ENCODE measurements at places on chromosomes 3 and 15.

GRCh38 chr15:100050877-100051786, 290.6 kb downstream of the ADAMTS17 start:
- no peak for DNase-seq

GRCh38 chr15:57611938-57612337, 20.2 kb downstream of the MYZAP start:
- DNase-seq: no peak

DNA sequence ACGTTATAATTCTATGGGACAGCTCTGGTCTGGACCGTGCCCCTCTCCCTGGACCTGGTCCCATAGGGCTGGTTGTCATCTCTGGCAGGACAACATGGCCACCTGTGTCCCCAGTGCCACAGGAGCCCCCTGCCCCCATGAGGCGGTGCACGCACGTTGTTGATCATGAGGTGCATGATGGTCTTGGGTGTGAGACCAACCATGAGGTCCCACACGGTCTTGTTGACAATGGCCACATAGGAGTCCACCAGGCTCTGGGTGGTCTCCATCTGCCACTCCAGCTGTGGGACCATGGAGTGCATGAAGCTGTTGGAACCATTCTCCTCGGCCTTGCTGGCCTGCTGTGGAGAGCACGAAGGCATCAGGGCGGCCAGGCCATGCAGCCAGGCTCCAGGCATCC, 19.7 kb downstream of the GOLGA6D start:
- no peak for DNase-seq

- DNase-seq: no peak
Observed at GRCh38 chr3:164477403-164477802, 600.9 kb downstream of the SI start.

DNA sequence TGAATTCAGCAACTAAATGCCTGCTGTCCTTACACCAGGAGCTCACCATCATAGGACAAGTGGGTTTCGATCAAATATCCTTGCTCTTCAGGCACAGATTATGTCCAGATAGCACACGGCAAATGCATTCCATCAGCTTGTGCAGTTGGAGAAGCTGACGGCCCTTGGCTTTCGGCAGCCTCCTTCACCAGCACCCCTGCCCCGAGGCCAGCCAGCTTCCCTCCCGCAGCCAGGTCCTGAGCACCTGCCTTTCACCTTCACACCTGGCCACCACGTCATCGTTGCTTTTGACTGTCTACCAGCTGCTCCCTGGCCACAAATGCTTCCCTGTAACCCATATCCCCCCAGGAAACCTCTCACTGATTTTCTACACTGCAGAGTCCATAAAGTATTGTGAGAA, 355.5 kb downstream of the OCA2 start:
- no peak for DNase-seq

GRCh38 chr3:145116769-145117168, 1044.2 kb downstream of the PLOD2 start:
- DNase-seq: no peak

DNA sequence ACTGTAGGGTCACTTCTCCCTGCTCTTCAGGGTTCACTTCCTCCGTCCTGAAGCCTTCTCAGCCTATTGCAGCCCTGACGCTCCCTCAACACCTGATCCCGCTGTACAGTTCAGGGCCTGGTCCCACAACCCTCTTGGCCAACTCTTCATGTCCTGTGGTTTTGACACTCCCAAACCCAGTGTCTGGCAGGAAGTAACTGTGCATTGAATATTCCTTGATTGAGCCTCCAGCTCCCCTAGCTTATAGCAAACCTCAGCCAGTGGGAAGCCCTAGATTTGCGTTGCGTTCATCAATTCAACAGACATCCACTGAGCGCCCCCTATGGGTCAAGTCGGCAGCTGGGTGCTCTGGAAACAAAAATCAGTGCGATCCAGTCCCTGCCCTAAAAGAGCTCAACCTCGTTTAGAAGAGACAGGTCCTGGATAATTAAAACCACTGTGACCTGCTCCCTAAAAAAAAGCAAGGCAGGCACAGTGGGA, 13.5 kb downstream of the UBAP1L start:
- DNase-seq: no peak

DNA sequence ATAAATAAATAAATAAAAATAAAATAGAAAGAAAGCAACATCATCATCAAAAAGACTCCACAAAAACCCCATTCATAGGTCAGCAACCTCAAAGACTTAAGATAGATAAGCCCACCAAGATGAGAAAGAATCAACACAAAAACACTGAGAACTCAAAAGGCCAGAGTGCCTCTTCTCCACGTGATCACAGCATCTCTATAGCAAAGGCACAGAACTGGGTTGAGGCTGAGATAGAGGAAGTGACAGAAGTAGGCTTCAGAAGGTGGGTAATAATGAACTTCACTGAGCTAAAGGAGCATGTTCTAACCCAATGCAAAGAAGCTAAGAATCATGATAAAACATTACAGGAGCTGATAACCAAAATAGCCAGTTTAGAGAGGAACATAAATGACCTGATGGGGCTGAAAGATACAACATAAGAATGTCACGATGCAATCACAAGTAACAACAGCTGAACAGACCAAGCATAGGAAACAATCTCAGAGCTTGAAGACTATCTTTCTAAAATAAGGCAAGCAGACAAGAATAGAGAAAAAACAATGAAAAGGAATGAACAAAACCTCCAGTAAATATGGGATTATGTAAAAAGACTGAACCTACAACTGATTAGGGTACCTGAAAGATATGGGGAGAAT, 26.4 kb downstream of the GNB5 start:
- no peak for DNase-seq

GRCh38 chr15:39310633-39311032, 270.2 kb upstream of the THBS1 start:
- no peak for DNase-seq
